ENCODE measurements at places on chromosomes 7 and 10.

GRCh38 chr10:50552308-50552707 lies 71.4 kb downstream of the SGMS1 start:
- DNase-seq: no peak

GRCh38 chr7:23955145-23955544 lies 245.1 kb downstream of the STK31 start:
- DNase-seq: no peak

GRCh38 chr10:99945263-99945662 lies 64.5 kb downstream of the DNMBP start:
- DNase-seq: no peak

DNA sequence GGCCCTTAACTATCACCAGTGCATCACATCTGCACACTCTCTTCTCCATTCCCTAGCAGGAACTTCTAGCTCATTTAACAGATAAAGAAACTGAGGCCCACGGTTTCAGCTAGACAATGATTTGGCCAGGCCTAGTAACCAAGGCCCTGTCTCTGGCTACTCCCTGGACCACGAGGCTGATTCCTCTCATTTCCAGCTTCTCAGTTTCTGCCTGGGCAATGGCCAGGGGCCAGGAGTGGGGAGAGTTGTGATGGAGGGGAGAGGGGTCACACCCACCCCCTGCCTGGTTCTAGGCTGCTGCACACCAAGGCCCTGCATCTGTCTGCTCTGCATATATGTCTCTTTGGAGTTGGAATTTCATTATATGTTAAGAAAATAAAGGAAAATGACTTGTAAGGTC lies 13.5 kb downstream of the AQP1 start:
- DNase-seq: no peak

- DNase-seq: no peak
These were observed 99.6 kb downstream of the ZMYND11 start for GRCh38 chr10:234708-235406.

Data from effector CD4-positive, alpha-beta T cell (primary cell).